ENCODE measurements at places on chromosomes 16 and 17. TPM values are rescaled to one million over a fixed set of nuclear protein-coding genes. Genes with fewer than 3 reads are reported as not detected.
A peak's percentile ranks its signal among the peaks of the same experiment; 100 is the strongest.

- DNase-seq = no peak
These were observed 25.5 kb downstream of the TIMM22 start for GRCh38 chr17:1022278-1023024.

GRCh38 chr17:68803164-68803929 is 151.8 kb downstream of the ABCA8 start:
- DNase-seq = no peak

DNA sequence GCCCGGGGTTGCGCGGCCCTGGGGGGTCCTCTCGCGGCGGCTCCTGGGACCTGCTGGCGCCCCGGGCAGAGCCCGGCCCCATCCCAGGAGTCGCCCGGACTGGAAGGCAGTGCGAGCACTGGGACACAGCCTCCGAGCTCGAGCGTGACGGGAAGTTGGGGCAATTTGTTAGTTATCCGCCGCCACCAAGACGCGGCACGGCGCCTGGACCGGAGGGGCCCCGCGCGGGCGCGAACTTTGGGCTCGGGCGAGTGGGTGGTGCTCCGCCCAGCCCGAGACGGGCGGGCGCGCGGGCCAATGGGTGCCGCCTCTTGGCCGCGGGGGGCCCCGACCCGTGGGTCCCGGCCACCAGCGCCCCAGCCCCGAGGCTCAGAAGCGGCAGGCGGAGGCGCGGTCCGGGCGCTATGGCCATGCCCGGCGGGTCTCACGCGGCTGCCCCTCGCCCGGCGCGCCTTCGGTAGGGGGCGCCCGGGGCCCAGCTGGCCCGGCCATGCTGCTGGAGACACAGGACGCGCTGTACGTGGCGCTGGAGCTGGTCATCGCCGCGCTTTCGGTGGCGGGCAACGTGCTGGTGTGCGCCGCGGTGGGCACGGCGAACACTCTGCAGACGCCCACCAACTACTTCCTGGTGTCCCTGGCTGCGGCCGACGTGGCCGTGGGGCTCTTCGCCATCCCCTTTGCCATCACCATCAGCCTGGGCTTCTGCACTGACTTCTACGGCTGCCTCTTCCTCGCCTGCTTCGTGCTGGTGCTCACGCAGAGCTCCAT is at the start of gene ADORA2B:
ADORA2B (plus strand) TSS at position 372 of the 768 bp plus-strand sequence; CDS start at position 491, 119 bp downstream.
- DNase-seq = peak; percentile 69

DNA sequence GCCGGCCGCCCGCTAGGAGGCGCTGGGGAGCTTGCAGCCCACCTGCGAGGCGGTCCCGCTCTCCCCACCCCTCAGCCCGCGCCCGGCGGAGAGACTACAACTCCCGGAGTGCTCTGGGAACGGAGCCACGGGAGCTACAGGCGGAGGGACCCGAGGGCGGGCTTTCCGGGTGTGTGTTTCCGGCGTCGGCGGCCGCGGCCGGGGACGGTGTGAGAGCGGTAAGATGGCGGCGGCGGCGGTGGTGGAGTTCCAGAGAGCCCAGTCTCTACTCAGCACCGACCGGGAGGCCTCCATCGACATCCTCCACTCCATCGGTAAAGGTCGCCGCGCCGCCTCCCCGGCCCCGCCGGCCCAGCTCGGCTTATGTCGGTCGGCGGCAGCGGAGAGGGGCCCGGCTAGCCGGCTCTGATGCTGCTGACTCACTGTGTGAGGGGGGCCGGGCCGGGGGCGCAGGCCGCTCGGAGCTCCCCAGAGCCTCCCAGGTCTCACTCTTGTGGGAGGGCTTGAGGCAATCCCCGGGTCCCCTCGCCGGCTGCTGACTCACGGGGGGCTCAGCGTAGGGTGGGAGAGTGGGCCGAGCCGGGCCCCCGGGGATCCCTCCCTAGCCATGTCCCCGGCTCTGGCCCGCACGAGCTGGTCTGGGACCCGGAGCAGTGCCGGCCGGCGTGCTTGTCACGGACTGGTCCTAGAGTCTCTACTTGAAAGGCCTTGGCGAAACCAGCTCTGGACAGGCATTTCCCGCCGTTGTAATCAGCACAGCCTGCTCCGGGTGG is at the start of gene PSMD11:
PSMD11 (plus strand) TSS at position 210 of the 773 bp plus-strand sequence; CDS start at position 224, 14 bp downstream.
- peak; percentile 98 for DNase-seq

- DNase-seq = no peak
These were observed 34.6 kb upstream of the TOX3 start for GRCh38 chr16:52581530-52581929.

GRCh38 chr17:41907185-41907556 is 11.6 kb downstream of the ACLY start:
- no peak for DNase-seq

GRCh38 chr17:82788206-82789001 is 36.5 kb downstream of the TBCD start:
- DNase-seq = no peak

DNA sequence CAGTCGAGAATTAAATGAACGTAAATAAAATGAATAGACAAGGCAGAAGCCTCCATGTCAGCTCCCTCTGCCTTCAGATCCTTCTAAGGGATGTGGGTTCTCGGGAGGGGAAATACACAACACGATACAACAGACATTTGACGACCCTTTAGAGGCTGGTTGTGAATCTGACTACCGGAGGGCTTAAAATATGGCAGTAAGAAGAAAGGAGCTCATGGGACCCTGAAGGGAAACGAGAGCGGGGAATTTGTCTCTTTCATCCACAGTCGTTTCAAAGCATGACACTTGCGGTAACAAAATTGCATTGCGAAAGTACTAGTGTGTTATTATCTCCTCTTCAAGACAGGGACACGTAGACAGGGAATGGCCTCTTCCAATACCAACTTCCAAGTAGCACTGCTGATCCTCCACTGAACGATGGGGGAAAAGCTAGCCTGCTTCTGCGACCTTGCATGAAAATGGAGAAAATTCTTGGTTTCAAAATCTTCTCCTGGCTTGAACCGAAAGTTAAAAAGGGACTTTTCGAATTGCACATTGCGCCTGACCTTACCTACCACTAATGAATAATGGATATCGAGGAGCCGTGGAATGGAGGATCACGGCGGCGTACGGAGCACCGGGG is 1.2 kb upstream of the TNRC6C start:
- DNase-seq = peak; percentile 33

DNA sequence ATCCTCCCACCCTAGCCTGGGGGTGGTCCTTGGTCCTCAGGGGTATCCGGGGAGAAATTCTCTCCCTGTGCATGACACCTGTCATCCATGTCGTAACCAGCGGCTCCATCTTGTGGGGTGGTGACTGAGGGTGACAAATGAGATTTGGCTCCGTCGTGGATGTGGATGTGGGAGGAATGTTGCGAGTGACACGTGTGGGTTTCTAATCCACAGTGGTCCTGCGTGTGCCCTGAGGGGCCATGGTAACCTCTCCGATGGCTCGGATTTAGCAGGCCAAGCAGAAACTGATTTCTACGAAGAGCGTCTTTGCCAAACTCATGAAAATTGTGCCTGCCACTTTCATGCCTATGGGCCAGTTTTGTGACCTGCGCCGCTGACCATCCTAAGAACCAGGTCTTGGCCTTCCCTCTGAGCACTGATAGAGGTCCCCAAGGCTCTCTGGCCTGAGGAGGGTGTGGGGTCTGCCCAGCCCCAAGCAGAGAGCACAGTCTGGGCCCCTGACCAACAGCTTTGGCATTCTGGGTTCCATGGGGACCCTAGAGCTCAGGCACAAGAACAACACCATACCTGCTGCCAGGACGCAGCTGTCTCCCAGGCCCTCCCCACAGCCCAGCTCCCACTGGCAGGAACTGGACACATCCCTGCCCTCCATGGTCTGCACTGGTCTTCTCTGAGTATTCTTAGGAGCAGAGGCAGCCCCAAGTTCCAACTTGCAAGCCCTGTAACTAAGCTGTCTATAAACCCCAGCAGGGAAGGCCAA is 79.0 kb downstream of the AMFR start:
- no peak for DNase-seq

DNA sequence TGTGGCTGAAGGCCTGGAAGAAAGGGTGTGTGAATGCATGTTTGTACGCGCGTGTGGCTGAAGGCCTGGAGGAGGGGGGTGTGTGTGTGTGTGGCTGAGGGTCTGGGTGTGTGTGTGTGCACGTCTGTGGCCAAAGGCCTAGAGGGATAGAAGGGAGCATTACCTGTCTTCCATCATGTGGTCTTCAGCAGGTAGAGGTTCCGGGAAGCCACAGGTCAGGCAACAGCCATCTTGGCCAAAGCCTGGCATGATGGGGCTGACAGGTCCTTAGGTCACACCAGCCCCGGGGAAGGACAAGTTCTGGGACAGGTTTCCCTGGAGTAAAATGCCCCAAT is 5.2 kb downstream of the LITAFD start:
- no peak for DNase-seq

DNA sequence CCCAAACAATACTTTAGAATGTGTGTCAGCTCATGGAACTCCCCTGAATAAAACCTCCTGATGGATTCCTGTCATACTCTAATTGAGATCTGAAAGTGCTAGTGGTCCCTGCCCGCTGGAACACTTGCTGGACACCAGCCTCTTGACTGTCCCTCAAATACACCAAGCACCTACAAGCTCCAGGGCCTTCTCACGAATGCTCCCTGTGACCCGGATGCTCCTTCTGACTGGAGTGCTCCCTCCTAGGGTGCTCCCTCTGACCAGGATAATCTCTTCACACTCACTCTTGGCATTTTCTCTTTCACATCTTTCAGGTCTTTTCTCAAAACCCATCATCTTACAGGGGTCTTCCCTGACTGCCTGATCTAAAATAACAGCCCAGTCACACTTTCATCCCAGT is 205.9 kb downstream of the SLC39A11 start:
- DNase-seq = no peak

- peak; percentile 16 for DNase-seq
These were observed 60.6 kb downstream of the TNFRSF13B start for GRCh38 chr17:16911141-16911937.

- DNase-seq = peak; percentile 76
These were observed 13.2 kb downstream of the UTP4 start for GRCh38 chr16:69145658-69146057.

- DNase-seq = no peak
These were observed 19.0 kb downstream of the PPM1D start for GRCh38 chr17:60618854-60619526.

- DNase-seq = peak; percentile 95
These were observed 15.4 kb upstream of the ZNF287 start for GRCh38 chr17:16584273-16584995.

DNA sequence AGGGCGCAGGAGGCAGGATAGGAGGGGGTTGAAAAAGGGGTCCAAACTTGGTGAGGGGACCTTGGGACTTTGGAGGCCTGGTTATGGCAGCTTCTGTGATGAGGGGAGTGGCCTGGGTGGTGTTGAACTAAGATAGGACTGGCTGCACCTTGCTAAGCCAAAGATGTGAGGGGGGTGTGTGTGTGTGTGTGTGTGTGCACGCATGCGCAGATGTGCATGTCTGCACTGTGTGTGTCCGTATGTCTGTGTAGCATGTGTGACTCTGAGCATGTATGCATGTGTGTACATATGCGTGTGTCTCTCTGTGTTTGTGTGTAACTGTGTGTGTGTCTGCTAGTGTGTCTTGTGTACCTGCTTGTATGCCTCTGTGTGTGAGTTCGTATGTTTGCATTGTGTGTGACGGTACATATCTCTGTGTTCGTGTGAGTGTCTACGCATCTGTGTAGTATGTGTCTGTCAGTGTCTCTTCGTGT is 4.1 kb downstream of the SLC16A5 start:
- no peak for DNase-seq

DNA sequence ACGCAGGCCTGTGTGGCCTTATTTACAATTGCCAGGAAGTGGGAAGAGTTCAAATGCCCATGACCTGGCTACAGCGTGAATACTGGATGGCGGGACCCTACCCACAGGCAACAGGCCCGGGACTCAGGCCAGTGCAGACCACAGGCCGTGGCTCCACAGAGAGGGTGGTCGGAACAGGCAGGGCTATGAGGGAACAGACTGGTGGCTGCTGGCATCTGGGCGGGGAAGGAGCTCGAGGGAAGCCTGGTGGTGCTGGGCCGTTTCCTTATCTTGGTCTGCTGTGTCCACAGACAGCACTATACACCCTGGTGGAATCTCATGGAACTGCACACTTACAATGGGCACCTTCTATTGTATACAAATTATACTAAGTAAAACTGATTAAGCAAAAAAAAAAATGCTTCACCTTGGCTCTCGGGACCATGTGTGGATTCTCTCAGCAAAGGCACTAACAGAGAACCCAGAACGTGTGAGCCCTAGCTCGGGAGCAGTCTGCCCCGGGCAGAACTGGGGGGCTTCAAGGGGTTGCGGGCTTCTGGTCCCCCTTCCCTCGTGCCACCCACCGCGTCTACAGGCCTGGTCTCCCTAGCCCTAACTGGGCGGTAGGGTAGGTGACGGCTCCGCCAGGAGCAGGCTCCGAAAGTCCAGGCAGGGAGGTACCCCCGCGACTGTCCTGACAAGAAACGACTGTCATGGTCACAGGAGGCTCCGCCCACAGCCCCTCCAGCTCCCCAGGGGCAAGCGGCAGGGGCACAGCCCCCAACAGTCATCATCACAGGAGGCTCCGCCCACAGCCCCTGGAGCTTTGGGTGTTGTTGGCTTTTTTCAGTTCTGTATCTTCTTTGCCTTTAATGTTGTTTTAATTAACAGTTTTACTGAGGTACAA is 21.8 kb downstream of the CEP131 start:
- DNase-seq = peak; percentile 72

- DNase-seq = peak; percentile 61
These were observed 41.7 kb downstream of the SRL start for GRCh38 chr16:4200000-4200780.

DNA sequence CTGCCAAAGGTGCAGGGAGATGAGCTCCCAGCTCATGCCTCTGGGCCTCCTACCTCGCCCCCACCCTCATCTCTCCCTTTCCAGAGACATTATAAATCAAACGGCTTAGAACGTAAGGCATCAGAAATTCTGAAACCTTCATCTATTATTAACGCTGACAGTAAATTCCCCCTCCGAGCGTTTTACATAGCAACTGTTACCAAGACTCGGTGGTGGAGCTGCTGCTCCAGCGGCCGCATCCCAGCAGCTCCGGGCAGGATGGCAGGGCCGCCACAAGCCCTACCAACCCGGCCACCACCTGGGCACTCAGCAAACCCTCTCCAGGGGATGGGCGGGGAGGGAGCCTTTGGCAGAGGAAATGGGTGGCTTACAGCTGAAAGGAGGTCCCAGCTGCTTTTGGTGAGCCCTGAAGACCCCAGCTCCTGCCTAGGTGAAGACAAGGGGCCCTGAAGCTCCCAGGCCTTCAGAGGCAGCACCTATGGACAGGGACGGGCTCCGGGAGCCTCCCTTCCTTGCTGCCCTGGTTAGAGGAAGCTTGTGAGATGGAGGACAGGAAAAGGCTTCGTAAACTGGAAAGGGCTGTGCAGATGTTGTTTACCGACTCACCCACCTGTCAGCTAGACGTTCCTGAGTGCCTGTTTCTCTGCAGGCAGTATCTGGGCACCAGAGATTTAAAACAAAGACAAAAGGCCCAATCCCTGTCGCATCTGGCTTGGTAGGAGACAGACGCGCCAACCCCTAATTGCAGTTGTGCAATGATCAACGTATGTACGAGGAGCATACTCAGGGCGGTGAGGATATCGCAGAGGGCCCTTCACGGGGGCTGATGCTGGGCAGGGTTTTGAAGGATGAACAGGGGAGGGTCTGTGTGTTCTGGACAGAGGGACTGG is 76.9 kb downstream of the RAI1 start:
- no peak for DNase-seq

Gene HSD11B2
- total RNA-seq = 1.4 TPM

Gene TMEM88
- 1.7 TPM for total RNA-seq

Gene WNT9B
- total RNA-seq = not detected

Gene ZNF821
- 9.6 TPM for total RNA-seq

Gene POLR2A
- 40.7 TPM for total RNA-seq

Gene C17orf67
- 0.48 TPM for total RNA-seq

Gene NDUFAF8
- 77.0 TPM for total RNA-seq

Gene RNF157
- total RNA-seq = 0.96 TPM

Gene ZPBP2
- 5.3 TPM for total RNA-seq
